Stimulated activated CD8-positive, alpha-beta memory T cell treated with anti-CD3 and anti-CD28 coated beads, Interleukin-7, amount 100 ng/mL, for 48 hours (primary cell): ENCODE measurements at places on chromosomes 2 and 18.

- no peak for DNase-seq
Observed at GRCh38 chr2:174614261-174614660, 16.7 kb upstream of the WIPF1 start.

DNA sequence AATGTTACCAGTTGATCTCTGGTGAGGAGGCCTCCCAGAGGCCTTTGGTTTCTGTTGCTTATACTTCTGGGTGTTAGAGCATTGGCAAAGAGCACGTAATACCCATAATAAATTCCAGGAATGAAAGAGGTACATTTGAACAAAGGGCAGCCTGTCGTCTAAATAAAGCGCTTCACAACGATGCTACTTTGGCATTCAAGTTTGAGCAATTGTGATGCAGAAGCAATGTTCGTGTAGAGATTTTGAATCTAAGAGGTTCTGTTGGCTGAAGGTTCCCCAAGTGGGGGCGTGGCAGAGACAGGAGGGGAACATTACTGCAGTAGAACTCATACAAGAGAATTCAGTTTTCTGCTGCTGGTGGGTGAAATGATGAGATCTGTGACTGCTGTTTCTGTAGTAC is 27.8 kb downstream of the ZNF532 start:
- DNase-seq = no peak

GRCh38 chr2:134097740-134098139 is 156.1 kb upstream of the MGAT5 start:
- DNase-seq = no peak

GRCh38 chr18:57635003-57635822 is 13.6 kb upstream of the NARS1 start:
- DNase-seq = no peak

GRCh38 chr2:84946204-84947009 is 24.6 kb upstream of the KCMF1 start:
- peak; percentile 46 for DNase-seq

DNA sequence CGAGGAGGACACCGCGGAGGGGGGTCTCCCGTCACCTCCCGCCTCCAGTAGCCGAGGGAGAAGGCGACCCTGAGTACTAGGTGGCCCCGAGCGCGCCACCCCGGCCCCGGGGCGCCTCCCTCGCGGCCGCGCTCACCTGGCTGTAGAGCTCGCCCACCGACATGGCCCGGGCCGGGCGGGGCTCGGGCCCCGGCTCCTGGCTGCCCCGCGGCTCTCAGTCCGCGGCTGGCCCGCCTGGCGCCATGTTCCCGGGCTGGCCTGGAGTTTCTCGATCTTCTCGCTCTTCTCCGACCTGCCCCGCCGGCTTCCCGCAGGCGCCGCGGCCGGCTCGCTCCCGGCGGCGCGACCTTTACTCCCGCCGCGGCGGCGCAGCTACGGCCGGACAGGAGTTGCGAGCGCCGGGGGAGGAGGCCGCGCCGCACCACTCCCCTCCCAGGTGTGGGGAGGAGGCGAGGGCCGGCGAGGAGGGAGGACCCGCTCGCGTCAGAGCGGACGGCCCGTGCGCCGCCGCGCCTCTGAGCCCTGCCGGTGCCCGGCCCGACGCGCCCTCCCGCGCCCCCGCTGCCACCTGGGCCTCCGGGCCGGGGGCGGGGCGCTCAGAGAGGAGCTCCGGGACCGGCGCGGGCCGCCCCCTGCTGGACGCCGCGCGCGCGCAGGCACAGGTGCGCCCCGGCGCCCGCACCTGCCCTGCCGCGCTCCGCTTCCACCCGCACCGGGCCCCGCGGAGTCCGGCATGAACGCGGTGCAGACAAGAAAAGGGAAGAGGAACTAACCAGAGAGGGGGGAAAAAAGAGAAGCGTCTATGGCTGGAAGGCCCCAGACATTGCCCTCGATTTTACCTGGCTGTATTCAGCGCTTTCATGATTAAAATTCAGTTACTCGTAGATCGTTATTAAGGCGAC is at the start of gene MYO5B:
TSS of gene MYO5B (minus strand) at position 517 of the 902 bp plus-strand sequence. CDS start at position 163, 354 bp downstream.
- DNase-seq = no peak

DNA sequence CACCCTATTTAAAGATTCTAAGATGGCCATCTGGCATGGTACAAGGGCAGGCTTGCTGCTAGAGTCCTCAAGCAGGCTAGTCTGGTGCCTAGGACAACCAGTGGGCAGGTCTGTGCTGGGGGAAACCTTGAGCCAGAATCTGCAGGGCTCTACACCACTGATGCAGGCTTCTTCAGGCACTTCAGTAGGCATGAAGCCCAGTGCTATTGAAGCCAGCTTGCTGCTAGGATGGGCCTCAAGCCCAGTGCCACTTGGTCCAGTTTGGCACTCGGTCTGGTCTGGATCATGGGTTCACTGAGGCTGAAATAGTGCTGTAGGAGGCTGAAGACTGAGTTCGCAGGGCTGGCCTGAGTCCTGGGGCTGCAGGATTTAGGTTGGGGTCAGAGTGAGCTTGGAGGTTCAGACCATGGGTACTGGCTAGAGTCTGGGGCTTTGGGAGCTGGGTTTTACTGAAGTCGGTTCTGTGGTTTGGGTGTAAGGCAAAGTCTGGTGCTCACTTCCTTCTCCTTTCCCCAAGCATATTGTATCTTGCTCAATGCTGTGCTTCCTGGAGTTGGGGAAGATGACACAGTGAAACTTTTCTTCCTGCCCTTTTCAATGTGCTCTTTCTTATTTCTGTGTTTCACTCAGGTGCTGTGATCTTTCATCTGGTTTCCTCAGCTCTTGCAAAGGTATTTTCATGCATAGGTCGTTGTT is 41.2 kb downstream of the SP100 start:
- DNase-seq = no peak

DNA sequence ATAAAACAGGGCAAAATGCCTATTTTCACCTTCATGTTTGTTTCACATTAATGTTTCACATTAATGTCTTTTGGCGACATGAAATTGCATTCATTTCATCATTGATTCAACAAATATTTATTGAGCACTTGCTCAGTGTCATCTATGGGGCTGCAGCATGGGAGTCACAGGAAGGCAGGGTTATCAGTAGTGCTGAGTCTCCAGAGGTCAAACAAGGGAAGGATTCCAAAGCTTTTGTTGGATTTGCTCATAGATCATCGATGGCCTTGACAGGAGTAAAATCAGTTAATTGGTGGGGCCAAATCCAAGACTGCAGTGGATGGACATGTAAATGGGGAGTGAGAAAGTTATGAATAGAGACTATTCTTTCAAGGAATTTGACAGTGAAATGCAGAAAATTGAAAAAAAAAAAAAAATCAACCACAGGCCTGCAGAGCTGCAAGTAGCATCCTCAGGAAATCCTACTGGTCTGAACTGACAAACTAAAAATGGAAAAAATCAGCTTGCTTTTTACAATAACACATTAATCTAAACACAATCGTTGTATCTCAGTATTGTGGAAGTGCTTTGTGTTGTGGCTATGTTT is 1290.8 kb downstream of the DPP10 start:
- no peak for DNase-seq

GRCh38 chr2:191565647-191566198 is 112.2 kb upstream of the NABP1 start:
- DNase-seq = no peak

DNA sequence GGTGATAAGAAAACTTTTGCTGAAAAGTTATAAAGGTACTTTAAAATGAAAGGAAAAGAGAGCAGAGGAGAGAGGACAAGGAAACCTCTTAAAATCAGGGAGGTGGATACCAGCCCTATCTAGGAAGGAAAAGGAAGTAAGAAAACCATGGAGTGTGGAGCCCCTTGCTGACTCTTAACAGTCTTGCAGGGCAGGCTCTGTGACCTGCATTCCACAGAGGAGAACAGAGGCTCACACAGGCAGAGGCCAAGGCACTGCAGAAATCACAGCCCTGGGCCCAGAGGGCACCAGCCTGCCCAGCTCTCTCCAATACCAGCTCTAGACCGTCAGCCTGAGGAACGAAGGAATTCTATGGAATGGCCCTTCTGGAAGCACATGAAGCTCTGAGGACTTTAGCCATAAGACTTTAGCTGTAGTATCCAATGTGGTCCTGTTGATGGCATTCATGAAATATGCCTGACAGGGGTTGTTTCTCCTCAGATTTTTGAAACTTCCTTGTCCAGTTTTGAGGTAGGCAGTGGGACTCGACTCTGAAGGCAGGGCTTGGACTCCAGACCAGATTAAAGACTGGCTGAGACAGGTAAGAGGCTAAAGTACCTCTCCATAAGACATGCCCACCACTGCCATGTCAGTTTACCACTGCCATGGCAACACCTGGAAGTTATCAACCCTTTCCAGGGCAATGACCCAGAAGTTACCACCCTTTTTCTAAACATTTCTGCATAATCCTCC is 216.3 kb downstream of the ANAPC1 start:
- DNase-seq = no peak

DNA sequence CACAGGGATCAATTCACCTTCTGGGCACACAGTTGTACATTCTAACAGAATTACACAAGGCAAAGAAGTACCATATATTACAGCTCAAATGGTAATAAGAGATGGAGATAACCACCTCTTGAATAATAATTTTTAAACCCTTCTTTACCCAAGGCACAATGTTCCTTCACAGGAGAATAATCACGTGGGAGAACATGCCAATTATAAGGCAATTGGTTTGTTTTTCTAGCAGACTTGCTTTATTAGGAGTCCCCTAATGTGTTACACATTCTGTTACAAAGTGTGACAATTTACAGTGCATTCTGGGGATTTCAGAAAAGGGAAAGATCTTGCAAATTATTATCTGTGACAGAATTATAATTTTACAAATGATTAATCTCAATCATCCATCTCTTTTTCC is 380.3 kb downstream of the RND3 start:
- no peak for DNase-seq

- DNase-seq = no peak
Observed at GRCh38 chr2:138106606-138107005, 142.3 kb downstream of the HNMT start.

- DNase-seq = no peak
Observed at GRCh38 chr2:191204433-191204832, 40.8 kb upstream of the MYO1B start.

DNA sequence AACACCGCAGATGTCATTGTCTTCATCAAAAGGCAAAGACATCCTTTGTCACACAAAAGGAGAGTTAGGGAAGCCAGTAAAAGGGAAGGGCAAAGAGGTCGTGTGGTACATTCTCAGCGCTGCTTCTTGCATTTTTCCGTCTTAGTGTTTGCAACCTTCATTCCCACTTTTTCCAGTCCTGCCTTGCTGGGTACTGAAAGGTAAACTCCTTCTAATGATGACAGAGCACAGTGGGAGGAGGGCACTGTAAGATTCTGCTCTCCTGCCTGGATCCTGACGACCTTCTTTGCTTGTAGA is 424.3 kb upstream of the MEX3C start:
- DNase-seq = no peak
